ENCODE measurements at places on chromosomes 5 and 9.

DNA sequence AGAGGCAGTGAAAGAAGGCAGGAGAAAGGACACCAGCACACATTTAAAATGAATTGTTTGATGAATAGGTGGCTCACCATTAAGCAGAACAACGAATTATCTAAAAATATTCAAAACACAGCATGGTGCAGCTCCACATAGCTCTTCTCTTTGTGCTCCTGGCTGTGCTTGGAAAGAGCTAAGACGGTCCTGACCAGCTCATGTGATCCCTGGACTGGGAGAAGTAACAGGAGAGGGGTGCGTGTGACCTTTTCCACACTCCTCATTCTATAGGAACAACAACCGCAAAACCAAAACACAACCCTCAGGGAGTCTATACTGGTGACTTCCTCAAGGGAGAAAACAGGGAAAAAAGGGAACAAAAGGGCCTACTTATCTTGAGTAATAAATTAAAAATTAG, 140.5 kb downstream of the DIRAS2 start:
- DNase-seq = no peak

- DNase-seq = no peak
Measured at GRCh38 chr9:83030391-83031107, 32.4 kb downstream of the RASEF start.

DNA sequence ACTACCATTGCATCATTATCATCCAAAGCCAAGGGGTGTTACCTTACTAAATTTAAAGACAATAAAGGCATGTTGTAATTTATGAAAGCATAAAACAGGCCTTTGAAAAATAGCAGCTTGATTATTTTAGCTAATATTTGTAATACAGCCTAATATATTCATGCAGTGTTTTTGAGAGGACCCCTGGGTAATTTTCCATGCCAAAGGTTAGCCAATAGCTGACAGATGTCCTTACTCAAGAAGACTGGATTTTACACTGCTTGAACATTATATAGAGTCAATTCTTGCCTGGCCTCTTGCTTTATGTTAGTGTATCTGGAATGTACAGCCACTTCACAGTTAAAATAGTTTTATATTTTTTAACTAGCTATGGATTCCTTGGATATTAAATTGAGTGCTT, 337.8 kb upstream of the PAPPA start:
- DNase-seq = no peak

DNA sequence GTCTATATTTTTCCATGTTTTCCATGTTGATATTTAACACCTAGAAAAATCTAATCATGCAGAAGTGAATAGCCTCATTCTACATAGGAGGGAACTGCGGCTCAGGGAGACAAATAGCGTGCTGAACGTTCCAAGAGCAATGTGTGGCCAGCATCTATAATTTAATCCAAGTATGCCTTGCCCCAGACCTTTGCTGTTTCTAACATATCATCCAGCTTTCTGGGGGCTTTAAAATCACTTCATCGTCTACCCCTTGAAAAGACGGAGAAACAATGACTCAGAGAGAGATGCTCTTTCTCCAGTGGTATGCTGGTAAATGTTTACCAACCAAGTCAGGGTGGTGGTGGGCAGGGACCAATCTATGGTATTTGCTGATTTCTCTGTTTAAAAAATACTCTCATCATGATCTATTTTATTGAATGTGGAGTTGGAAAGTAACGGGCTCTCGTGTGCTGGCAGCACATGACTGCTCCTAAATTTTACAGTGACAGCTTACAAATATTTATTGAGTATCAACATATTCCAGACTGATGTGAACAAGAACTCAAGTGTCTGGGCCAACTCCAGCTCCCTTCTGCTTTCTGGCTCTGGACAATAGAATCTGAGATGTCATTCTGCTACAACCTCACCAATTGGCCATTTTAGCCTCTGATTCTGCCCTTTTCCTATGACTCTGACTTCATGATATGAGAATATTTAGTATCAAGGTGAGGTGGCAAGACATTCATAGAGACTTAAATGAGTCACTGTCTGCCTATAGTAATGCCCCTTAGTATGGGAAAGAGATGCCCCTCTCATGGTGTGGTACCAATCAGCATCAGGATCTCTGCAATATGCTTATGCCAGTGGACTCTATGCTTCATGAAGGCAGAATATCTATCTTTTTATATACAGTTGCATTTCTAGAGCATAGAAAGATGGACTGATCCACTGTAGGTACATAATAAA, 407.4 kb upstream of the TNC start:
- DNase-seq = no peak

- DNase-seq = no peak
Measured at GRCh38 chr5:135319928-135320606, 79.0 kb downstream of the MACROH2A1 start.

GRCh38 chr9:104861397-104861796, 66.6 kb downstream of the ABCA1 start:
- DNase-seq = no peak

GRCh38 chr9:73753171-73753570, 601.5 kb downstream of the ANXA1 start:
- DNase-seq = no peak

DNA sequence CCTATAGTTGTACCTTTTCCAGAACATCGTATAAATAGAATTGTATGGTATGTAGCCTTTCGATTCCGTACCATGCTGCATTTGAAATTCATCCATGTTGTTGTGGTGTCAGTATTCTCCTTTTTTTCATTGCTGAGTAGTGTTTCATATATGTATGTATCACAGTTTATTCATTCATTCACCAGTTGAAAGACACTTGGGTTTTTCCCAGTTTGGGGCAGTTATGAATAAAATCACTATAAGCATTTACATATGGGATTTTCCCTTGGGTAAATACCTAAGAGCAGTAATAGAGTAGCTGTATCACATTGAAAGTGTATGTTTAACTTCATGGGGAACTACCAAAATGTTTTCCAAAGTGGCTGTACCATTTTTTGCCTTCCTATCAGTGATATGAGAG, 16.1 kb upstream of the FKTN start:
- DNase-seq = no peak

DNA sequence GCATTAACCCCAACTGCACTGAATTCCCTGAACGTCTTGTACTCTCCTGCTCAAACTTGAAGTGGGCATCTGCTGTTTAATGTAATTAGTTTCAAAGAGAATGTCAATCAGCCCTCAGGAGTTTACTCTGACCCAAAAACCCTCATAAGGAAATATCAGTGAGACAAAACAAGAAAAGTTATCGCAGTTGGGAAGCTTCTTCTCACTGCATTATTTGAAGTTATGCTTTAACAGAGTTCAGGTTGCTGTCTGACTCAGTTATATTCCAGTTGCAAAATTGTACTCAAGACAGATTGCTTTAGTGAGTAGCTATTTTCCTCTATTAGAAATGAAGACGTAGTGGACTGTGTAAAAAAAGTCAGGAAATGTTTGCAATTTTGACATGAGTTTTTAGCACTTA, 52.1 kb downstream of the PPIC start:
- DNase-seq = no peak

- DNase-seq = peak; percentile 86
Measured at GRCh38 chr5:146079695-146080373, 25.5 kb downstream of the PLAC8L1 start.

DNA sequence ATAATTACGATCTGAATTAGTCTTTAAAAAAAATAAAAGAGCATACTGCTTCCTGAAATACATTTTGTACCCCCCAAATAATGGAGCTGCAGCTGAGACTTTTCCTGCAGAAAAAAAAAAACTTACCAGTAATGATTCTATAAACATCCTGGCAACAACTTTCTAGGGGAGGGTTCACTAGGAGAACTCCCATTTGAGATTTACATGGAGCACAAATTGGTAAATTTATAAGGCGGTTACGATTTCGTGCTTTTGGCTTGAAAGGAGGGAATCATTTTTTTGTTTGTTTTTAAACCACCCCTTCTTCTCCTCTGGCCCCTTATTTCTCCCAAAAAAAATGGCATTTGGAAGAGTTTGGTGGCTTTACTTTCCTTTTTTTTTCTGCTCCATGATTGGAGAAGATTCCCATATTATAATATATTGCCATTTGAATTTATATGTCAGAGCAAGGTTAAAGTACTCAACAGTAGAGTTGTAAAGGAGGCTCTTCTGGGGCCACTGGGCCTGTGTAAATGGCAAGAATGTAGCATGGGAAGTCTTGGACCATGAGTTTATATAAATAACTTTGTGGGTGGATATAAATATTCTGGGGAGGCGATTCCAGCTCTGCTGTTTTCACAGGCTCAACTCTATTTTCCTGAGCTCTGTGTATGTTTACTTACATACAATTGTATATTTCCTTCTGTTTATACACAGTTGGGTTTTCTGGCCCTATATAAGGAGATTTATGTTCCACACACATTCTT, 159.9 kb downstream of the CSNK1G3 start:
- DNase-seq = no peak

GRCh38 chr9:7656636-7657035, 142.9 kb downstream of the DMAC1 start:
- no peak for DNase-seq

DNA sequence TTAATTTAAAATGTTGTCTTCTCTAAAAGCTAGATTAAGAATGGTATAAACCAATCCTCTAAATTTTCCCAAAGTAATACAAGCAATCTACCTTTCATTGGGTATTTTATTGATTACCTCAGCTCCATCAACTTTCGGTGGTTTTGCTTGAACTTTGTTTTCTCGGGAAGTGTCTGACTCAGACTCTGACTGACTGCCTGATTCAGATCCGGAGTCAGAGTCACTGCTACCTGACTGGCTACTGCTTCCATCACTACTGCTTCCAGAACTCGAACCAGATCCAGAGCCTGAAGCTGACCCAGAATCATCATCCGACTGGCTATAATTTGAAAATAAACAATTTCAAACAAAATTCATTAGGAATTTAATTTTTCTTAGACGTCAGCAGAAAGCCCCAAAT, 24.0 kb downstream of the CHD1 start:
- no peak for DNase-seq

- no peak for DNase-seq
Measured at GRCh38 chr5:87640902-87641301, 228.2 kb upstream of the CCNH start.

- DNase-seq = no peak
Measured at GRCh38 chr5:139809331-139809810, 13.8 kb downstream of the PSD2 start.

DNA sequence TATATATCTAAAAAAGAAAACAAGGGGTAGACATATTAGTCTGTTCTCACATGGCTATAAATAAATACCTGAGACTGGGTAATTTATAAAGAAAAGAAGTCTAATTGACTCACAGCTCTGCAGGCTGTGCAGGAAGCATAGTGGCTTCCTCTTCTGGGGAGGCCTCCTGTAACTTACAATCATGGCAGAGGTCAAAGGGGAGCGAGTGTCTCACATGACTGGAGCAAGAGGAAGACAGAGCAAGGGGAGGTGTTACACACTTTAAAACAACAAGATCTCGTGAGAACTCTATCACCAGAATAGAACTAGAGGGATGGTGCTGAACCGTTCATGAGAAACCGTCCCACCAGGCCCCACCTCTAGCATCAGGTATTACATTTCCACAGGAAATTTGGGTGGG, 616.8 kb downstream of the TLE4 start:
- DNase-seq = peak; percentile 23

- no peak for DNase-seq
Measured at GRCh38 chr5:147558826-147559225, 49.0 kb upstream of the DPYSL3 start.

GRCh38 chr9:34510497-34511468, 12.0 kb downstream of the ENHO start:
- DNase-seq = no peak

- DNase-seq = no peak
Measured at GRCh38 chr5:129770024-129770820, 22.3 kb downstream of the MINAR2 start.

GRCh38 chr5:145834917-145835847, at the start of gene PRELID2:
TSS of gene PRELID2 (minus strand) at chr5:145835342. CDS start at chr5:145835251, 91 bp downstream.
- DNase-seq = peak; percentile 94

DNA sequence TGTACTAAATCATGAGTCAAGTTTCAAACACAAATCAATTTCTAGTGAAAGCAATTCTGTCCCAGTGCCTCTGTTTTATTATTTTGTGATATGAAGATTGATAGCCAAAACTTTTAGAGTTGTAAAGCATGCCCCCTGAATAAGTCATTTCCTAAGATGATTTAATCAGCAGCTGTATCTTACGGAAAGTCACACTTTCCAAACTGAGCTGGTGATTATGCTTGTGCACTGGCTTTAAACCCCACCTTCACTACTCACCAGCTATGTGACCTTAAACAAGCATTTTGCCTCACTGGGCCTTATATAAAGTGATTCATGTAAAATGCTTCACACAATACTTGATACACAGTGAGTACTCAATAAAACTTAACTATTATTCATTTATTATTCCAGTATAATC, 78.1 kb downstream of the EDIL3 start:
- no peak for DNase-seq

DNA sequence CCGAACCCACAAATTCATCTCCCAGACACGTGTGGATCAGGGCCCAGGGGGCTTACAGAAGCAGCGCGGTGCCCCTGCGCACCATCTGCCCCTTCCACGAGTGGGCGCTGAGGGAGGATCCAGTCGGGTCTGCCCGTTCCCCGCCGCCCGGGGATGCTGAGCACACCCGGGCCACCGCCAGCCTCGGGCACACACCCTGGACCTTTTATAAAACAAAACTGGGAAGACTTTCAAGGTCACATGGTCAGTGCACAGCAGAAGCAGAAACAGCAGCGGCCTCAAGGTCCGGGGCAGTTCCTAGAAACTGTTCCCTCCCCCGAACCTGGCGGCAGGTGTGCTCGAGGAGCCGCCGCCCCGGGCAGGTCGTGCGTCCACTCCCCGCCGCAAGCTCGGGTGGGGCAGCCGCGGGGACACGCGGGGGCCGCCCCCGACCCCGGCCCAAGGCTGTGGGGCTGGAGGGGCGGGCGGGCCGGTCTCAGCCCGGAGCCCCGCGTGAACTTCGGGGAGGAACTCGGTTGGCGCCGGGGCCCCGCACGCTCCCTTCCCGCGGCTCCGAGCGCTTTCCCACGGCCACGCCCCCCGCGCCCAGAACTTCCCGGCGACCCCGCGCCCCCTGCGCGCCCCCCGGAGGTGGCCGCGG, 633 bp upstream of the PPP1R26 start:
- no peak for DNase-seq

GRCh38 chr5:39138892-39139291, 64.7 kb upstream of the RICTOR start:
- no peak for DNase-seq

DNA sequence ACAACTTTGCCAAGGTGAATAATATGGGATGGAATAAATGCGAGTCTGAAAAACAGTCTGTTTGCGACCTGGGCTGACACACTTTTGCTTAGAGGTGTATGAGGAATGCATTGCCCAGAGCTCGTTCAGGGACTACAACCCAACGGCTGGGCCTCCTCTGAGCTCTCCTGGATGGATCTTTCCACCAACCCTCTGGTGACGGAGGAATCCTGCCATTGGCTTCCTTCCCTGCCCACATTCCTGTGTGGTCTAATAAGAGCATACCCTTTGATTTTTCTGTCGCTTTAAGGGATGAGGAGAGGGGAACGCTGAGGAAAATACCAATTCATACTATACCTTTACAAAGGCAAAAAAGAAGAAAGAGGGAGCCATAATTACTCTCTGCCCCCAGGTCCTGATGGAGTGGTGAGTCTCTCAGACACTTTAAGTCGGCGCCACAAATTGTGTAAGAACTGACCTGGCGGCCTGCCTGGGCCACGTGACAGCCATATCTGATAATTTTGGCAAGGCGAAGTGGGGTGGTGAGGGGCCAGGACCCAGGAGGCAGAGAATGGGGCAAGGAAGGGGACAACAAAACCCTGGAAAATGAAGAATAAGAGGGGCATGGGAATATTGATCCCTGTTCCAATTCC, 265.2 kb upstream of the MSX2 start:
- no peak for DNase-seq

GRCh38 chr9:124789531-124789930, 12.6 kb downstream of the OLFML2A start:
- DNase-seq = no peak

GRCh38 chr5:77390795-77391194, 101.3 kb downstream of the WDR41 start:
- no peak for DNase-seq
